Stimulated activated CD4-positive, alpha-beta T cell treated with anti-CD3 and anti-CD28 coated beads, TNF-alpha, amount 100 ng/mL, for 4 hours (primary cell): ENCODE measurements at places on chromosomes 6 and 20.
A peak's percentile ranks its signal among the peaks of the same experiment; 100 is the strongest.

DNA sequence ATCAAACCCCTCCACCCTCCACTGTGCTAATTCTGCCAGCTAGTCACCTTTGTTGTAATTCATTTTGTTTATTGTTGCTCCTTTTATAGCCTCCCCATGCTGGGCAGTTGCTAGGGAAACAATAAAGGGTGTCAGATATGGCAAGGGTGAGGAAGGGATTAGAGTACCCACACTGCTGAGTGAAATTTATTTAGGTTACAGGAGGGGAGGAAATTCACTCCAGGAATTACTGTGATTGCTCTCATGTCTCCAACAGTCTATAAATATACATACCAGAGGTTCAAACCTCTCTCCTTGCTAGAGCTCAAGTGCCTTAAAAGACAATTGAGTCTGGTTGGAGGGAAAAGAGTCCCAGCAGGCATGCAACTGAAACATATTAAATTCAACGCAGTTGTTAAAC, 90.6 kb upstream of the ADGRF1 start:
- no peak for DNase-seq

- no peak for DNase-seq
Observed at GRCh38 chr20:43320536-43320935, 130.8 kb upstream of the PTPRT start.

GRCh38 chr6:142542704-142543233, 241.0 kb downstream of the ADGRG6 start:
- no peak for DNase-seq

DNA sequence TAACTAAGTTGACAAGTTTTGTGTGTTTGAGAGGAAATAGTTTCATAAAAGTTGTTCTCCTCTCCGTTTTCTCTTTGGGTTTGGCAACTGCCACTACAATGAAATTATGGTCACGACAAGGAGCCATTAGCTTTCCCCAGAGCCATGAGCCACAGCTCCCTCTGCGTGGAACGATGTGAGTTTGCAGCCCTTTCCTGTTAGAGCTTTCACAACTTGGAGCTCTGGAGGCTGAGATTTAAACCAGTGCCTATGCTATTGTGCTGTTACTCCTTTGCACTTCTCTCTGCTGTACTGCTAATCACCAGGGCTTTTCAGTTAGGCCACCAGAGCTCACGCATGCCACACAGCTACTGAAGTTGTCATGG, 29.3 kb upstream of the TXNDC5 start:
- DNase-seq = no peak

DNA sequence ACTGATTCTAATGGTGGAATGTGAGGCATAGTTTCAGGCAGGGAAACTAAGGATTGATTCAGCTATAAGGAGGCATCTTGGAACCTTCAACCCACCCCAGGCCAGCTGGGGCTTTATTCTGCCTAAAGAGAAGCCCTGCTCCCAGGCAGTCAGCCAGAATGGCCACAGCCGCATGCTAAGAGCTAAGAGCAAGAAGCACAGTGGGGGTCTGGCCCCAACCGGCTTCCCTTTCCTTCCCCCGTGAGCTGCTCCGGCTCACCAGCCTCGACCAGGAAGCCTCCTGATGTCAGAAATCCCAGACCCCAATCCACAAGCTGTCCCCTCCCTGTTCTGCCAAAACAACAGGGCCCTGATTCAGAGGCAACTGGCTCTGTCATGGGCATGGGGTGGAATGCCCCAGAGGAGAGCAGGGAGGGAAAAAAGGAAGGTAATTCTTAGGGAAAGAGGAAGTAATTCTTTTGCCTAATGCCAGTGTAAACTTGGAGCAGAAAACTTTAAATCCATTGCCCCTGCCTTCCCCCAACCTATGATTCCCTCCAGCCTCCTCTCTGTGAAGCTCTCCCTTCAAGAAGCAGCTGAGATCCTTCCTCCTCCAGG, 6.9 kb downstream of the GRM4 start:
- DNase-seq = no peak

GRCh38 chr20:24781418-24781980, 167.6 kb upstream of the CST7 start:
- DNase-seq = no peak

- DNase-seq = no peak
Observed at GRCh38 chr20:64182146-64182865, 18.1 kb downstream of the MYT1 start.

DNA sequence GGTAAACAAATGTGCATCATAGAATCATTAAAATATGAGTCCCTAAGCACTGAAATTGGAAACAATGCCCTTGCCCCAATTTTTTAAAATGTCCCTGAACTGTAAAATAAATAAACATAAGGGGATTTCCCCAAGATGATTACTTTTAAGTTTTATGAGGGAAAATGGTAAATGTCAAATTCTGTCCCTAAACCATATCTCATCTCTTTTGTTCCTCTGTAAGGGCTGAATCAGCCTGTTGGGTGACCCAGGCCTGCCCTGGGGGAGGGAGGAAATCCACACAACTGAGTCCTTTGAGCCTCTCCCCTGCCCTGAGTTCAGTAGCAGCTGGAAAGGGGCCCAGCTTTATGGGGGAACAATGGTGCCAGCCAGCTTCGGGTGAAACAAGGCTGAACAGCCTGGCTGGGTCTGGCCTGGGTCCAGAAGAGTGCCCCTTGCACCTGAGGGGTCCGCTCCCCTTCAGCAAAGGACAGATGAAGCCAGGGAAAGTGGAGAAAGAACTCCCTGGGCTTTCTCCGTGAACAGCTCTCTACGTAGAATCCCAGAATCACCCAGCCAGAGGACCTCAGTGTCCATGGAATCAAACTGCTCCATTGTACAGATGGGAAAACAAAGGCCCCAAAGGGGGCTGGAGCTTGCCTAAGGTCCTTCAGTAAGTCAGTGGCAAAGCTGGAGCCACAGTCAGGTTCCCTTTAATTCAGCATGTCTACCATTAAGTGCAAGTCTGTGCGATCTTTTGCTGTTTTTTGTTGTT, 28.2 kb upstream of the ITCH start:
- DNase-seq = no peak

- DNase-seq = no peak
Observed at GRCh38 chr6:149567194-149567586, 1.0 kb downstream of the GINM1 start.

- DNase-seq = no peak
Observed at GRCh38 chr6:118382126-118382525, 166.0 kb upstream of the PLN start.

DNA sequence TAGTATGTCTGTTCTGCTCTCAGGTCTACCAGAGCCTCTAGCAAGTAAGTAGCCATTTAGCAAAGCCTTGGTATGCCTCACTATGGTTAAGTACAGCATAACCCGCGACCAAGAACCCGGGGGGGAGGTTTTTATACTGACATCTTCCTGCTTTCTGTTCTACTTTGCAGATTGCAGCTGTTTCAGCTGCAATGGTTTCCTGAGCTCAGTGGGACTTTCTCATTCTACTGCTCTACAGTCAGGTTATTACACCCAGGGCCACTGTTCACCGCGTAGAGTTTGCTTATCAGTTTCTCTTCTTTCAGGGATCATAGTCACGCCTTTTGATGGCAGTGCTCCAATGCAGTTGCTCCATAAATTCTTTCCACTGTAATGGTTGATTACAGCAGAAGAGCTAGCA, 631.3 kb downstream of the TFAP2A start:
- no peak for DNase-seq

- DNase-seq = no peak
Observed at GRCh38 chr6:4164117-4164442, 28.7 kb upstream of the ECI2 start.

- DNase-seq = no peak
Observed at GRCh38 chr20:39092733-39093410, 130.7 kb downstream of the DHX35 start.

DNA sequence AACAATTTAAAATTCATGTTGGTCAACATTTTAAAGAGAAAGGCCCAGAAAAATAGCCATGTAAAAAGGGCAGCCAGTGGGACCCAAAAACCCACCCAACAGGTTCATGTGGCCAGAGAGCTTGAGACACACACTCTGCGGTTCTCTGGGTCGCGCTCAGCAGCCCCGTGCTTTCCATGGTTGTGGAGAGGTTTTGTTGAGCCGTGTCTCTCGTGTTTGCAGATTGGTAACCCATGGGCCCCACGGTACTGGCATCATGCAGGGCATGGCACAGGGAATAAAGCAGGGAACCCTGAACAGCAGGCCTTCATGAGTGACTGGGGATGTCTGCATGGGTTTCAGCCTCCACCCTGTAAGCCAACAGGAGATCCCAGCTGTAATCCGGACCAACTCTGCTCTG, 127.7 kb upstream of the CST7 start:
- DNase-seq = no peak

GRCh38 chr20:8740265-8740664, 328.6 kb upstream of the PLCB4 start:
- DNase-seq = no peak

- peak; percentile 24 for DNase-seq
Observed at GRCh38 chr6:52574709-52575501, 2.0 kb downstream of the TRAM2 start.

DNA sequence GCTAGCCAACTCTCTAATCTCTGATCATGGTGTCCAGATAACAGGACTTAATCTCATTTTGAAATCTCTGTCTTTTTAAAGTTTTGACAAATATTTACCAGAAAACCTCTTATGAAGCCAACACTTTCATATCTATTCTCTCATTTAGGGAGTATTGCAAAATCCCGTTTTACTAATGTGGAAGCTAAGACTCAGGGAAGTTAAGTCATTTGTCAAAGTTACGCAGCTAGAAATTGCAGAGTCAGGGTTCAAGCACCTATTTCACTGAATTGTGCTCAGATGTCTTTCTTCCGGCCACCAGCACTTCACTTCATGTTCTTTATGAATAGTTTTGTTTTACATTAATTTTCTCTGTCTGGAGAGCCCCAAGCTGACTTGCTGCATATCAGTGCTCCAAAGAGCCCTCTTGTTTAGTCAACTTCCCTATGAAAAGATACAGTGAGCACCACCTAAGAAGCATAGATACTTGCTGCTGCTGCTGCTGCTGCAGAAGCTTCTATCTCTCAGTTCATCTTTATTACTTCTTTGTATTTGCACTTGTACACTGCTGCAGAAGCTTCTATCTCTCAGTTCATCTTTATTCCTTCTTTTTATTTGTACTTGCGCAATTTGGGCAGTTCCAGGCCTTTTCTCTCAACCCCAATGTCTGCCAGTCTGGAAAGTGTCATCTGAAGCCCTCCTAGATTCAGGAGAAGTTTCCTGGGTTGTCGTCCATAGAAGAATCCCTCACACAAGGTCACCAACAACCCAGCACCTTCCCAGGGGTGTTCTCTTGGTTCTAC, 329.7 kb downstream of the MAFB start:
- no peak for DNase-seq
